SW 1271 (cell line): ENCODE measurements at places on chromosomes 2 and 18.

GRCh38 chr2:43028188-43028587, 198.2 kb downstream of the ZFP36L2 start:
- no peak for DNase-seq

DNA sequence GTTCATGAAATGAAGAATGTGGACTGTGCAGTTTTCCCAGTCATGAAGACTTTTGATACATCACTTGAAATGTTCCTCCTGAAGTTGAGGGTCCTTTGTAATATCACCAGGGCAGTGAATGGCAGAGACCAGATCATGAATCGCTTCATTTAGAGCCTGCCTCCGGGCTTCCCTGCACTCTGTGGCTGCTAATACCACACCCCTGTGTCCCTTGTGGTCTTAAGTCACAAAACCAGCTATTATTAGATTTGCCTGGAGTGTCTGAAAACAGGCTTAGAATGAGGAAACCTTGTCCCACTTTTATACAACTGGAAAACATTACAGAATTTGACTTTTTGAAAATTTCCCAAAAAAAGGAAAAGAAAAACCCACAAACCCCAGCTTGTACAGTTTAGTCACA, 147.9 kb downstream of the MGAT5 start:
- no peak for DNase-seq

GRCh38 chr2:218816561-218817011, 15.0 kb downstream of the PRKAG3 start:
- no peak for DNase-seq

DNA sequence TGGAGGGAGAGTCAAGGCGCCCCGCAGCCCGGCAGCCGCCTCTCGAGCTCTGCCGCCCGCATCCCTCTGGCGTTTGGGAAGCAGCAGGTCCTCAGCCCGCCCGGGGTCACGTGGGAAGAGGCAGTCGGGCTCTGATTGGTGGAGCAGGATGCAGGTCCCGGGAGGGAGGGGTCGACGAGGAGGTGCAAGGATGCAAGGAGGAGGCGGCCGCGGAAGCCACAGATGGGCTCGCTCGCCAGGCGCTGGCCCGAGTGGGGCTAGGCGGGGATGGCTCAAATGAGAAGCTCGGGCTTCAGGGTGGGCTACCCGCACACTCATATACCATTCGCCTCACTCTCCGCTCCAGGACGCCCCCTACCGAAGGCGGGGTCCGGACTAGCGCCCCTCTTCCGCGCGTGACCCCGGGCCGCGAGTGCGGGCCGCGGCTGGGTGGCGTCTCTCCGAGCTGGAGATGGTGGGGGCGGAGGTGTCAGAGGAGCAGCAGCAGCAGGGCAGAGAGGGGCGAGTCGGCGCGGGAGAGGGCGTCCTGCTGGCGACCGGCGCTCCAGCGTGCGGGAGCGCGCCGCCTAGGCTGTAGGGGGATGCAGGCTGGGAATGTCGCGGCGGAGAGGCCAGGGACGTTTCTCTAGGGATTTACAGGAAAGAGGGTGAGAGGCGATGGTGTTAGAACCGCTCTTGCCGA, at the start of gene TMEFF2:
Gene TMEFF2, minus strand, starts transcription at position 68 of the 682 bp plus-strand sequence. CDS start 409 bp downstream, outside the sequence.
- DNase-seq, result peak; percentile 81

GRCh38 chr2:198273660-198274059, 469.3 kb downstream of the PLCL1 start:
- DNase-seq, result no peak

DNA sequence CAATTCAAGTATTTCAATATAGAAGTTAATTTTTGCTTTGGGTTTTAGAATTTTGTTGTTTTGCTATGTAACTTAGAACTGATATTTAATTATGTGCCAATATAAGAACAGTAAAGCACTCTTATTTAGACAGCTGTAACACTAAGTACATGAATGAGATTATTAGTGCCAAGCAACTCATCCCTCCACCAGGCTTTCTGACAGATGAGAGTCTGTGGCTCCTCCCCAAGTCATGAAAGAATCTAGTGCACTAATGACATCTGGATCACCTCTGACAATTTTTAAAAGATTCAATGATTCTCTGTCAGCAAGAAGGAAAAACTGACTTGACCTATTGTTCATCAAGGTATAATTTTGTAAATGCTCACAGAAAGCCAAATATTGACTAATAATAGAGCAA, 67.8 kb downstream of the TMEFF2 start:
- no peak for DNase-seq

DNA sequence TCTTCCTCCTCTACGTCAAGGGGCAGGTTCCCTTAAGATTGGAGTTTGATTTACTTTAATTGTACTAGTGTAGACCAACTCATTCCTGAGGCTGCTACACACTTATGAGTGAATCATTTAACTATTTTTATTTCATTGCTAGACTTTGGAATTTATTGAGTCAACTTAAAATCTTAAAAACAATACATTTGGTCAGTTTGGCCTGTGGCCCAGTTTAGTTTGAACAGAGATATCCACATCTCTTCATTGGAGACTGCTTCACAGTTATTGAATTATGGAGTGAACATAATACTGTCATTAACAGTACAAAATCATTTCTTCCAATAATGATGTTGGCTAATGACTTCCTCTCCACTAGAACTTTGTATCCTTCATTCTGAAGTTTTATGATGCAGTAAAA, 34.5 kb upstream of the STPG4 start:
- DNase-seq, result no peak

GRCh38 chr2:26068602-26069298, 34.9 kb downstream of the RAB10 start:
- DNase-seq, result peak; percentile 83

DNA sequence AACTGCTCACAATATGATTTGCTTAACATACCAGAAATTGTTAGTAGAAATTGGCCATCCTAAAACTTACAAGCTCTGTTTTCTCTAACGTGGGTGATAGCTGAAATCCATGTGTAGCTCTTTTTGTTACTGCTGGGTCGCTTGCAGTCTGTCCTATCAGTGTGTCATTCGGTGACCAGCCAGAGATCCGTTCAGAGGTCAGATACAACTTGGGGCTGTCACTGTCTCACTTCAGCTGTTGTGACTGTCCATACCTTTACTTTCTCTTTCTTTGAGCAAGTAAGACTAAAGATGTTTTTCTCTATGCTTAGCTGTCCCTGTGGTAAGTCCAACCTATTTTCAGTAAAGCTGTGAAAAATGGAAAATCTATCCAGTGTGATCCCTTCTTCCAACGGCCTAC, 282.9 kb upstream of the KCNH7 start:
- no peak for DNase-seq

- DNase-seq, result no peak
Measured at GRCh38 chr2:160044728-160045127, 17.7 kb downstream of the PLA2R1 start.

GRCh38 chr18:3213300-3214059, 6.3 kb downstream of the MYOM1 start:
- no peak for DNase-seq

- no peak for DNase-seq
Measured at GRCh38 chr2:36407413-36407812, 51.8 kb downstream of the CRIM1 start.

GRCh38 chr18:38494065-38494464, 928.5 kb upstream of the CELF4 start:
- DNase-seq, result no peak

- DNase-seq, result no peak
Measured at GRCh38 chr2:189261431-189261841, 81.9 kb upstream of the COL5A2 start.

- DNase-seq, result no peak
Measured at GRCh38 chr2:138324068-138324771, 177.3 kb upstream of the SPOPL start.

DNA sequence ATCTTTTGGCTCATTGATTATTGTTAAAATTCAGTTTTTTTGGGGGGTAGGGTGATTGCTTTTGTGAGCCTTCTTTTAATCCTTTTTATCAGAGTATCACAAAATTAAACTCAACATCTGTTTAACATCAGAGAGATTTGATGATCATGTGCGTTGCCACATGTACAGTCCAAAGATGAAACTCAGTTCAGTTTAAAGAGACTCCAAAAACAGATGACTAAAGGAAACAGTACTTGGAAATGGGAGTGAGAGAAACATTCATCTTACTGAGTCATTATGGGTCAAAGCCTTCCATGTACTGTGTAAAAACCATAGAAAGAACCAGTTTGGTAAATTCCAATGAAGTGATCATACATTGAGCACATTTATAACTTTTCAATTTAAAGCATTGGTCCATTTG, 53.0 kb downstream of the LYPD6 start:
- no peak for DNase-seq

DNA sequence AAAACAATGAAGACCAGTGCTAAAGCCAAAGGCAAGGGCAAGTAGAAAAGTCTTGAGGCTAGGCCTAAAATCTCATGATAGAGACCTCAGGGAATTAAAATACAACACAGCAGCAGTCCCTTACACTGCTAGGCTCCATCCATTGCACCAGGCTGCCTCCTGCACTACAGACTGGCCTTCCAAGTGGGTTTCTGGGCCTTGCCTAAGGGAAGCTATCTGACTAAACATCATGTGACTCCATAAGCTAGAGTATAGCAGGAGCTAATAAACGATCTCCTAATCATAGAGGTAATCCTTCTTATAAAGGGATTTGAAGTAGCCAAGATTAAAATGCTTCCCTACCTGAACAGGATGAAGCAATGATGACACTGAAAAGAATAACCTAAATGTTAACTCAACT, 77.6 kb upstream of the NFU1 start:
- DNase-seq, result no peak

- DNase-seq, result no peak
Measured at GRCh38 chr18:911025-911424, 6.4 kb downstream of the ADCYAP1 start.

GRCh38 chr2:16911746-16912145, 246.1 kb upstream of the CYRIA start:
- no peak for DNase-seq

DNA sequence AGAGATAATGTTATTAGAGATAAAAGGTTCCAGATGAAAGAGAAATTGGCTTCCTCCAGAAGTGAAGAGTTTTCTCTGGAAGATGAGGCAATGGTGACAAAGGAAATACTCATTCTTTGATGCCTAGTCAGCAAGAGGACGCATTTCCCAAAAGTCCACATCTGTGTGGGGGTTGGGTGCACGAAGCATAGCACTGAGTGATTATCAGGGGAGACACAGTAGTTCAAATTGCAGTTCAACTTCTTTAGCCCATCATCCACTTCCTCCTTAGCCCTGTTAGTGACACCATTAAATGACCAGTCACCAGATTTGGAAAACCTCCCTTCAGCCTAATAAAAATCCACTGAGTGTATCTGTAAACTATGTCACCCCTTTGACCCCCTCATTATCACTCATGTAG, 80.9 kb upstream of the PHLPP1 start:
- no peak for DNase-seq

- no peak for DNase-seq
Measured at GRCh38 chr2:172843902-172844715, 108.5 kb downstream of the RAPGEF4 start.

- no peak for DNase-seq
Measured at GRCh38 chr2:170017860-170018532, 160.0 kb upstream of the MYO3B start.

DNA sequence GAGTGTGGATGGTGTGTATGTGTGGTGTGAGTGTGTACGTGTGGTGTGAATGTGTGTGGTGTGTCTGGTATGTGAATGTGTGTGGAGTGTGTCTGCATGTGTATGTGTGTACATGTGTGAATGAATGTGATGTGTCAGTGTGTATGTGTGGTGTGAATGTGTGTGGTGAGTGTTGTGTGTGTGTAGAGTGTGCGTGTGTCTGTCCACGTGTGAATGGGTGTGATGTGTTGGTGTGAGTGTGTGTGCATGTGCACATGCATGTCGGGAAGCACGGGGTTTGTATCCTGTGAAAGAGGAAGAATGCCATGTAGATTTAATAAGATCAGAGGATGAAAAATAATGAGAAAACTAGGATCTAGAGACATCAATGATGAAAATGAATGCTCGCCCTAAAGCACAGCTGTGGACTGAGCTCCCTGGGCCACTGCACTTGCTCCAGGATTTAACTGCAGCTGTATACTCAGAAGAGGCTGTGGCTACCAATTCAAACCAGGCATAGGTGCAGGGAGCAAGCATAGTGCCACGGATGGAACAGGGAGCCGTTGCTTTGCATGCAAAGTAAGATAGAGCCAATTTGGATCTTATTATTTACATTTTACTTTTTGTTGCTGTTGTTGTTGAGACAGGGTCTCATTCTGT, 122.7 kb downstream of the DOCK10 start:
- no peak for DNase-seq

- no peak for DNase-seq
Measured at GRCh38 chr2:105376789-105377240, 22.0 kb downstream of the FHL2 start.

DNA sequence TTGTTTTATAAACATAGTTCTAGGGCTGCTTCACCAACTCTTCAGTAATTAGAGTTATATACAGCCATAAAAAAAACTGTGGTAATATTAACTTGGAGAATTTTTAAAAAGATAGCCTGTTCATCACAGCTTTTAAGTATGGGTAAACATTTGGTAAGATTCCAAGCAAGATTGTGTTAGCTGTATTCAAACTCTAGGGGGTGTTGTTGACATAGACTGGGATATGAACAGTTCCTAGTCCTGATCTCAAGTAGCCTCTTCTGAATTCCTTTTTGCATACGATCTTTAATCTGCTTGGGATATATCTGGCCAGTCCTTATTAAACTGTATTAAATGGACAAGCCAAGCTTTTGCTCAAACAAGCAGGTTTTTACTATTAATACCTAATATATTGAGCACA, 13.4 kb downstream of the NOP58 start:
- DNase-seq, result peak; percentile 64

DNA sequence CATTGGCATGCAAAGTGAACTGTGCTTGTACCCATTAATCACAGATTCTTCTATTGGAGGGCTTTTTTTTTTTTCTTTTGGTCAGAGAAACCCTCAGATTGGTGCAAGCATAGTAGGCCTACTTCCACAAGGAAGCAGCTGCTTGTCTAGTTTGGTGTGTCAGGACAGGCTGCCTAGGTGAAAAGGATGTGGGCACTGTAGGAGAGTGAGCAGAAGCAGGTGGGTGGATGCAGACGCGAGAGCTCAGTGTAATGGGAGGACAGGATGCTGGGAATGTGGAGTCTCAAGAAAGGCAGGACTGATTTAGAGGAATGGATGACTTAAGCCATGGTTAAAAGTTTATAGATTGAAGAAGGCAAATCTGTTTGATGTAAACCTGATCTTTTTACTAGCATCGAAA, 3.1 kb downstream of the ELP2 start:
- no peak for DNase-seq

- DNase-seq, result no peak
Measured at GRCh38 chr2:11159574-11160170, 4.4 kb downstream of the SLC66A3 start.

- no peak for DNase-seq
Measured at GRCh38 chr2:224248944-224249371, 152.9 kb downstream of the FAM124B start.

- no peak for DNase-seq
Measured at GRCh38 chr18:47883771-47884413, 46.6 kb downstream of the SMAD2 start.

DNA sequence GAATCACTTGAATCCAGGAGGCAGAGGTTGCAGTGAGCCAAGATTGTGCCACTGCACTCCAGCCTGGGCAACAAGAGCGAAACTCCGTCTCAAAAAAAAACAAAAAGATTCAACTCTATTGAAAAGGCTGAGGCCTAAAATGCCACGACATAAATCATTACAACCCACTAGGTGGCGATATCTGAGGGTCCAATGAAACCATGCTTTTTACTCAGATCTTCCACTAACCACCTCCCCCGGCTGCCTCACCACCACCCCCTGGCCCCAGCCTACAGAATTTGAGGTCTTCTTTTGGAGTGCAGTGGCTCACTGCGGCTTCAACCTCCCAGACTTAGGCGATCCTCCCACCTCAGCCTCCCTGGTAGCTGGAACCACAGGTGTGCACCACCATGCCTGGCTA, 57.5 kb downstream of the AP1S3 start:
- DNase-seq, result peak; percentile 8

- DNase-seq, result no peak
Measured at GRCh38 chr2:227657199-227657845, 9.3 kb upstream of the SCYGR5 start.
